NCI-H1694 treated with DMSO at 0.1 percent for 48 hours (cell line): ENCODE measurements at places on chromosomes 1 and 21.

- DNase-seq, result no peak
These were observed 49.2 kb upstream of the TEKT2 start for GRCh38 chr1:36034692-36035091.

DNA sequence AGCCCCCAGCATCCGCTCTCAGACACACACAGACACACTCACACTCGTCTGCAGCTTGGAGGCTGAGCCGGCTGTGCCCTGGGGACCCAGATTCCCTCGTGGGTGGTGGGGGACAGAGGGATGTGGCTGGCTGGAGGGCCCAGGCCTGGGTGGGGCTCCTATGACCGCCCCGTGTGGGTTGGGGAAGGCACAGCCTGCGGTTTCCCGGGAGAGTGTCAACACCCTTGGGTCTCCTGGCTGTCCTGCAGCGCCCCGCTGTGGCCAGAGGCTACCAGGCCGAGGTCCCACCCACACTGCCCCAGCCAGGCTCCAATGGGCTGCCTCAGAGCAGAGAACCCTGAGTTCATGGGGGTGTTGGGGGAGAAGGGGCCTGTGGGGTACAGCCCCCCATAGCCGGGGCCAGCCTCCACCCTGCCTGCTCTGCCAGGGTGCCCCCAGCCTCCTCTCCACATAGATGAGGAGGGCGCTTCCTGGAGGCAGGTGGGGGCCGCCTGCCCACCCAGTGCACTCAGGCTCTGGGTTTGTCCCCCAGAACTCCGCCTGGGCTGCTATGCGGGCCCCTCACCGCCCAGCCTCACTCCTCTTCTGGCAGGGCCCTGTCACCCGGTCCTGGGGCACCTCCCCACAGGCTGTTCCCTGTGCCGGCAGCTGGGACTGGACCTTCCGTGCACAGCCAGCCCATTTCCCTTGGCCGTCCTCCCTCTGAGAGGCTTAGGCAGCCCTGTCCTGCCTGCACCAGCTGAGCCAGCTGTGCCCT is at the start of gene TTC34:
Gene TTC34, minus strand, starts transcription at position 159 of the 757 bp plus-strand sequence. CDS start 866 bp downstream, outside the sequence.
- peak; percentile 7 for DNase-seq

- no peak for DNase-seq
These were observed 194.4 kb upstream of the KAZN start for GRCh38 chr1:14403961-14404645.

- no peak for DNase-seq
These were observed 56.1 kb upstream of the SH3GLB1 start for GRCh38 chr1:86648255-86648654.

GRCh38 chr1:41645062-41645461 is 160.6 kb upstream of the EDN2 start:
- DNase-seq, result no peak

DNA sequence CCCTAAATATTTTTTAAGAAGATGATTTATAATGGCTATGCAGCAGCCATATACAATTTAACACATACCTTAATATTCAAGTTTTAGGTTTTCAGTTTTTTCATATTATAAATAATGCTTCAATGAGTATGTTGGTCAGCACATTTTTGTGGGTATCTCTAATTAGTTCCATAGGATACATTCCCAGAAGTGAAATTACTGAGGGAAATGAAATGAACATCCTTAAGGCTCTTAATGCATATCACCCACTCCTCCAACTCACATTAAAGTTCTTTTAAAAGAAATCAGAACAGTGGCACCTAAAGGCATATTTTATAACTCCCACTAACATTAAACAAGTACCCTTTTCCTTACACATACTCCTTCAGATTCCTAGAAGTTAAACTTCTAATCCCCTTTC is 56.1 kb downstream of the EYA3 start:
- DNase-seq, result no peak

GRCh38 chr1:38608202-38608864 is 251.2 kb downstream of the RRAGC start:
- DNase-seq, result peak; percentile 30

- no peak for DNase-seq
These were observed 1.8 kb downstream of the NPPA start for GRCh38 chr1:11845641-11846335.

DNA sequence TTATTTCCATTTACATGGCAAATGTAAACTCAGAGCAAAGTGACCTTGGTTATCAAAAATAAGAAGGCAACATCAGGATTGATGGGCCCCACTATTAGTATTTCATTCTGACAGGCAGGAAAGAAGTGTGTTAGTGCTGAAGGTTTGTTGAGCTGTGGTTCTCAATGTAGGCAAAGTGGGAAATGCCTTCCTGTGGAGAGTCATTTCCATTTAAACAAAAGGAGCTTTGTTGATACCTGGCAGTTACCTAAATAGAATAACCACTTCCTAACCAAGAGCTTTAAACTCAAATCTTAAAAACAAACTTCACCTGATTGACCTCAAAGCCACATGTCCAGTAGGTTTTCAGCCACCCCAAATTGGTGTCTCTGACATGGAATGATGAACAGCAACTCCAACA is 579.9 kb upstream of the BEND5 start:
- no peak for DNase-seq
